CD4-positive, alpha-beta T cell treated with Interleukin-4 for 1 hour (primary cell): ENCODE measurements at places on chromosomes 6 and 20.

DNA sequence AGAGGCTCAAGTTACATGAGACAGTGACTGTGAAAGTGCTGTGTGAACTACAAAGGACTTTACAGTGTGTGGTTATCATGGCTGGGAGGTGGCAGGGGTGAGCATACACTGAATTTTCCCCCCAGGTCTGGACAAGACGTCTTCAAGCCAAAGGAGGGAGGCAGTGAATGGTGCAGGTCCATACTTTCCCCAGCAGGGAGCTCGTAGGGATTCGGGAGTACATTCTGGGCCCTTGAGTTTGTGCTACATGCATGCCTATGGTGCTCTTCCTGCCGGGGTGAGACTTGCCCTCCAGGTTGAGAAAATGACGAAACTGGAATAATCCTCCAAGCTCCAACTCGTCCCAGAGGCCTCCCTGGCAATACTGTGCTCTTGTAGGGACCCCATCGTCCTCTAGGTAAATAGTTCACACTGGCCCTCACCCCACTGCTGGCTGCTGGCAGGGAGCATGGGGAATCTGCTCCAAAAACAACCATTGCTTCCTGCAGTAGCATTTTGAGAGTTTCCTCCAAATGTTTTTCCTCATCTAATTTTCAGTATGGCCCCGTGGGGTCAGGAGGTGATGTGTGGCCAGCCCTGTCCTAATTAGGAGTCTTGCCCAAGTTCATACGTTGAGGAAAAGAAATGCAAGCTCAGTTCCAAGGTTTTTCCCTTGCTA lies 57.6 kb downstream of the ZNF831 start:
- DNase-seq, result no peak

DNA sequence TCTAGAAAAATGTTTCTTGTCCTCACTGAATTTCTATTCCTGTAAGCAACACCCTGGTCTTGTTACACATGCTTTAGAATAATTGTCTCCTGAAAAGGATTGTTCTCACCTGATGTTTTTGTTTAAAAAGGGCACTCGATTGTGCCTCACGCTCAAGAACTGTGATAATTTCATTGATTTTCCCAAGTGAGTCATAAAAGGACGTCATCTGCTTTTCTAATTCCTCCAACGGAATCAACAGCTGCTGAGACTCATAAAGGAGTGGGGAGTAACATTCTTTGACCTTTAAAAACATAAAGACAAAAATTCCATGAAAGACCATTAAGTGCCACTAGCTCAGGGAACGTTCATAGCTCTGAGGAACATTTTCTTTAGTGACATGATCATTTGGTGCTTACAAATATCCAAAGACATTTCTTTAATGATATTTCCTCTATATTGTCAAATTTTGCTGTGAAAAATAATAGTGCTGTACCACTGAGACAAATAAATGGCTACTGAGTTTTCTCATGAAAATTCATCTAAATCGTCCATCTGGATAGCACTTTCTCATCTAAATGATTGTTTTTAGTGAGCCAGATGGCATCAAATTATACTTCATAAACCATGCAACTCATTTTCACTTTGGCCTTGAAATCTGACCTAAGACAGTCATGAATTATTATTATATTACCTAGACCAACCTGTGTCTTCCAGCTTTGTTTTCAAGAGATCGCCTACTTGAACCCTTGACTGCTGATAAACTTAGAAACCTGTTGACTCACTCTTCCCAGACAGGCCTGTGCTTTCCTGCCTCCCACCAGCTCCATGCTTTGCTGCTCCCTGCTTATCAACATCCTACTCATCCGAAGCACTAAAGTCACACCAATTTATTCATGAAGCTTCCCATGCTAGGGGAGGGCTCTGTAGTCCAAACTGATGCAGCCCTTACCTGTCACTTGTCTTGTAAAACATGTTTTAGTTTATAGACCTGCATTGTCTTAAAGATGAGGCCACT lies 178.2 kb downstream of the SYNE1 start:
- no peak for DNase-seq

DNA sequence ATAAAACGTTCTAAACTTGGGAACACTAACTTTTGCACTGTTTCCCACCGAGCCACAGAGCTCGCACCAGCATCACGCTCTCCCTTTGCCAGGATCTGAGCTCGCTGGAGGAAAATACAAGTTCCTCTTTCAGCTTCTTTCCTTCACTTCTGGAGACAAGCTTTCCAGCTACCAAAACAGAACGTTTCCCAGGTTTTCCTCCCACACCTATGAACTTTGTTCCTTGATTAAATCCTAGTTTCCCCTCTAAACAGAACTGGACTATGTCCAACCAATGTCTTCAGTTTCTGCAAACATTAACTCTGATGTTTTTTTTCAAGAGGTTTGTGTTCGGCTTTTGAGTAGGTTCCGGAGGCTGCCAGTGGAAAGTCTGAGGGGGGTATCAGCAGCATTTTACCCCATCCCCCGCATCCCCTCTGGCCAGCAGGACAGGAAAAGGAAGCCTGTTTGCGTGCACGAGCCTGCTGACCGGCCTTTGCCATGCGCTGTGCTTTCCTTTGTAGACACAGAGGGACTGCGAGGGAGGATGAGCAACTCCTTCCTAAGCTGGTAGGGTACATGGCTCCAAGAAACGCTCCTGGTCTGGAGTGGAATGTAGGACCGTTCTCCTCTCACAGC lies 135.5 kb downstream of the LY86 start:
- no peak for DNase-seq

- DNase-seq, result no peak
Observed at GRCh38 chr6:54617730-54618129, 228.8 kb upstream of the FAM83B start.

- no peak for DNase-seq
Observed at GRCh38 chr20:19758133-19758500, at the start of gene RIN2. RIN2 (plus strand) TSS chr20:19758258; CDS start chr20:19889602, 131,344 bp downstream.

- DNase-seq, result no peak
Observed at GRCh38 chr6:134503585-134504281, 185.8 kb upstream of the SGK1 start.

DNA sequence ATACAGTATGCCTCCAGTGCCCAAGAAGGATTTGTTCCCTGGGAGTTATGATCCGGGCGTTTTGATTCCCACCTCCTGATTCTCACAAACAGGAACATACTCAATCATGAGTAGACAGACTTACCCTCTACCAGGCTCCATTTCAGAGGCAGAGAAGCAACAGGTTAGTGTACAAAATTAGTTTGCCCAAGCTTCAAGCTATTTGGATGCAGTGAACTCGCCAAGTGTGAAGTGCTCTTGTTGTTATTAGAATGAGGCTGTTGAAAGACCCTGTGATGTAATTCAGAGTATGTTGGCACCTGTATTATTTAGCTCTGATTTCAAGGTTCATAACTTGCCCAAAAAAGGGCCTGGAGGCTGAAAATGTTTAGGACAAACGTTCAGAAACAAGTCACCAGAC lies 247.0 kb downstream of the PHACTR1 start:
- DNase-seq, result no peak

DNA sequence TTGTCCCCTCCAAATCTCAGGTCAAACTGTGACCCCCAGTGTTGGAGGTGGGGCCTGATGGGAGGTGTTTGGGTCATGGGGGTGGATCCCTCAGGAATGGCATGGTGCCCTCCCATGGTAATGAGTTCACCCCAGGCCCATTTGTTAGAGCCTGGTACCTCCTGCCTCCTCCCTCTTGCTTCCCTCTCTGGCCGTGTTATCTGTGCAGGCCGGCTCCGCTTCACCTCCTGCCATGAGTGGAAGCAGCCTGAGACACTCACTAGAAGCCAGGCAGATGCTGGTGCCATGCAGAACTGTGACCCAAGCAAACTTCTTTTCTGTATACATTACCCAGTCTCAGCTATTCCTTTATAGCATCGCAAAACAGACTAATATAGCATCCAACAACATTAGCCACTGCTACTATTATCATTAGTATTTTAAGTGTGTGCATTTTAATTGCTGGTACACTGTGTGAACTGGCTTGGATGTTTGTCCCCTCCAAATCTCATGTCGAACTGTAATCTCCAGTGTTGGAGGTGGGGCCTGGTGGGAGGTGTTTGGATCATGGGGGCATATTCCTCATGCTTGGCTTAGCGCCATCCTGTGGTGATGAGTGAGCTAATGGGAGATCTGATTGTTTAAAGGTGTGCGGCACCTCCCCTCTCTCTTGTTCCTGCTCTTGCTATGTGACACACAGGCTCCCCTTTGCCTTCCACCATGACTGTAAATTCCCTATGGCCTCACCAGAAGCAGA lies 12.2 kb upstream of the OSER1 start:
- DNase-seq, result no peak

- no peak for DNase-seq
Observed at GRCh38 chr20:23131766-23132165, 45.6 kb upstream of the CD93 start.

DNA sequence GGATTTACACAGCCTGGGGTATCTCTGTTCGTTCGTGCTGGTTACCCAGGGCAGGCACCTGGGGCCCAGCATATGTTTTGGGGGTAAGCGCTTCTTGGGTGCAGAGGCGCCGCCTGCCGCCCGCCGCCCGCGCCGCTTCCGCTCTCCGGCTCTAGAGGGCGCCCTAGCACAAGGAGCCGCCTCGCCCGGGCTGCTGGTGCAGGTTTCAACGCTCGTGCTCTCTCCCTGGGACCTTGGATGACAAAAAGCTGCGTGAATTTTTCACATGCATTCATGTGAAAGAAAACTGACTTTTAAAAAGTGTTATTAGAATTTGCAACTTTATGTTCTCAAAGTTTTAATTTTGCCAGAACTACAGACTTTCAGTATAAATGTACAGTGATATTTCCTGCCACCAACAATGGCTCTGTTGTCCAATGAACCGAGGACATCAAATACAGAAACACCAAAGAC lies 32.5 kb downstream of the PRR18 start:
- DNase-seq, result peak; percentile 75

DNA sequence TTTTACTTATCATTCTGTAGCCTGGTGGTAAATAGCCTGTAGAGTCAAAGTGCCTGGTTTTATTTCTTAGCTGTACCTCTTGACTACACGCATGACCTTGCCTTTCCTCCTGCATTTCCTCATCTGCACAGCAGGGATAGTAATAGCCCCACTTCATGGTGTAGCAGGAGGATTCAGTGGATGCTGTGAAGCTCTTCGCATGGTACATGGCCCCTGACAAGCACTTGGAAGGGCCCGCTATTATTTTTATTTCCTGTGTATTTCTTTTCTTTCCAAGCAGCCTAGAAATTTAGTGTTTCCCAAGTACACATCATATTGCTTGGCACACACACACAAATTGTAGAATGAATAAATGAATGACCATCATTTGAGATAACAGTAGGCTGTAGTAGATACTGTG lies 547.2 kb downstream of the CDH26 start:
- no peak for DNase-seq

- no peak for DNase-seq
Observed at GRCh38 chr6:160239929-160240690, 18.5 kb downstream of the SLC22A2 start.

DNA sequence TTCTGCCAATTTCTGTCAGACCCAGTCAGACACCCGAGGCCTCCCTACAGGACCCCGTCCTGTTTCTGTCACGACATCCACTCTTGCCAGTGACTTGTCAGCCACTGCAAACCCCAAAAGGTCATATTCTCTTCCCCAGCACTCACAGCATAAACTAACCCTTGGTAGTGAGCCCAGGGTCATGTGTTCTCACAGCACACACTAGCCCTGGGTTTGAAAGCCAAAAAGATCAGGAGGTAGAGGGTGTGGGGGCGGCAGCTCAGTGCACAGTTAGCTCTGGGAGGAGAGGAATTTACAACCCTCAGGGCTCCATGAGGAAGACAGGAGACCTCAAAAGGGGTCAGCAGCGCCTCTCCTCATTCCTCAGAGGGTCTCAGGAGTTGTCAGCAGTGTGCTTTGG lies 9.9 kb upstream of the SNX9 start:
- DNase-seq, result no peak

DNA sequence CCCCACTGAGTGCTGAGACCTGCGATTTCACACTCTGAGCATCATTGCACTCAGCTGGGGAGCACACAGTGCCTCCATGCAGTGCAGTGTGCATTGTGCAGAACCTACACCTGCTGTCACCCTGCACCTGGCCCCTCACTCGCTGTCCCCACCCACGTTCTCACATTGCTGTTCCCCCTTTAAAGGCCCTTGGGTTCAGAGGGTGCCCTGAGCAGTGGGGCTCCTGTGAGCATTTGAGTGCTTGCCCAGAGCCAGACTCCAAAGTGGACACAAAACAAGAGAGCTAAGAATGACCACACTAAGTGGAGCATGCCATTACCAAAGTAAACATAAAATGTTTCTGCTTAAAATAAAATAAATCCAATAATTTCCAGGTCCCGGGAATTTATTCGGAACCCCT lies 131.0 kb upstream of the CST7 start:
- DNase-seq, result no peak

GRCh38 chr6:5435449-5435848 lies 174.1 kb downstream of the FARS2 start:
- no peak for DNase-seq

- DNase-seq, result no peak
Observed at GRCh38 chr6:10595731-10596664, 74.8 kb downstream of the GCNT2 start.

DNA sequence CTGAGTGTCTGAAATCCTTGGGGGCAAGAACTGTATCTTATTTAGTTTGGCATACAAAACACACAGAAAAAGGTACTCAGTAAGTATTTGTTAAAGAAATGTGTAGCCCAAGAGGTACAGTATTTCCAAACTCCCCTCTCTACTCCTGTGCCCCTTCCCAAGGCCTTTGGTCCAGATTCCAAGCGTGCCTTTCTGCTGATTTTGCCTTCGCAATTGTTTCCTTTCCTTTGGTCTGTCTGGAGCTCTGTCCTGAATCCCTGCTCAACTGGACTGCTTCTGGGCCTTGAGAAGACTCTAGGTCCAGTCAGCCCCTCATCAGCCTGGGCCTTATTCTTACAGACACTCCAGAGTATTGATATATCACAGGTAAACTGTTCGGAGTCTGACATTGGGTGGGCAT lies 122.2 kb upstream of the SYNCRIP start:
- DNase-seq, result no peak

GRCh38 chr6:123629258-123629941 lies 7.3 kb downstream of the TRDN start:
- DNase-seq, result no peak

GRCh38 chr6:111683157-111683556 lies 77.5 kb upstream of the TRAF3IP2 start:
- no peak for DNase-seq

DNA sequence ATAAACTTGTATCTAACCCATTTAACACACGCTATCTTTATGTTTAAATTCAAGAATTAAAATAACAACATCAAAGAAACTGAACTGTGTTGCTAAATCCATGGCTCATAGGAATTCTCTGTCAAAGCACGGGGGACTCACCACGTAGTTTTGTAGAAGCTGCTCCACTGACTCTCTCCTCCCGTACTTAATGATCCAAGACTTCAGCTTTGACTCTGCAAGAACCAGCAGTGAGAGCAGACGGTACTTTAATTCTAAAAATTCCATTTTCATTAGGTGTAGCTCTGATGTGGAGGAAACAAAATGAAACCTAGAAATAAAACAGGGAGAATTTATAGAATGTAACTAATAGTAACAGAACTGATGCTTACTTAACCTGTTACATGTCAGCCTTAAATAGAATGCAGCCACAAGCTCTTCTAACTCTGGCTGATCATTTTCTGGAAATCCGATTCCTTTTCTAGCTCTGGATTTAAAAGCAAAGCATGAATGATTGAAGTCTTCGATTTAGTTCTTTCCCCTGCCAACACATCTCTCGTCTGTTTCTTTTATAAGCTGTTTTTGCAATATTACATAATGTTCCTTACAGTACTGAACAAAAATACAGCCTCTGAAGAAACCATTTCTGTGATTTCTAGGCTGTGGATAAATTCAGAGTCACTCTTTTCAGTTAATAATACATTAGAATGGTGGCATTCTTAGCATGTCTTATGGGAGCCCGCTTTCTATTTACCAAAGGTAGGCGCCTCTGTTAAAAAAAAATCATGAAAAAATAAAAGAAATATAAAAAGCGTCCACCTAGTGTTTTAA lies 165.5 kb downstream of the SYNE1 start:
- DNase-seq, result no peak
